Naive thymus-derived CD8-positive, alpha-beta T cell (primary cell): ENCODE measurements at places on chromosomes 7 and 10.

- H3K27ac ChIP-seq = peak within 1 kb of the TSS; percentile 77
- H3K4me1 ChIP-seq = peaks cover 15% of the 10 kb centered on the region
- peak within 1 kb of the TSS; percentile 82 for H3K4me3 ChIP-seq
- H3K36me3 ChIP-seq = no peaks in the 10 kb centered on the region
Observed at GRCh38 chr7:30682212-30683083, at the start of gene CRHR2. TSS of gene CRHR2 (minus strand) at chr7:30682456. CDS start at chr7:30682280, 176 bp downstream.

DNA sequence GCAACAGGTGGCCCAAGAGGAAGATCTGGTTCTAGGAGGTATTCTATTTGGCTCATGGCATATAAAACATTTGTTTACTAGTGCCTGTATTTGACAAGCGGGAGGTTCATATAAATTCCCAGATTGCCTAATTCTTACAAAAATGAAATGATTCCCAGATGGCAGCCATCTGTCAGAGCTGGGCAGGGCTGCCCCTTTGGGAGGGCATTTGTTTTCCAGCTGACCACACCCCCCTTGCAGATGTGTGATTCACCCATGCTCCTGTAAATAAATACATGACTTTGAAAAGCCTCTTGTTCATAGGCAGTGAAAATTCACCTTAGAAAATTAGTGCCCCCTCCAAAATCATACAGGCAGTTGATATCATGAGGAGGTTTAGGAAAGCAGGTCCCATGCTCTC, 8.6 kb downstream of the VWC2 start:
- H3K27ac ChIP-seq = no peak overlapping the region
- peaks cover 27% of the 10 kb centered on the region for H3K27me3 ChIP-seq
- DNase-seq = no peak
- H3K36me3 ChIP-seq = no peaks in the 10 kb centered on the region
- H3K4me3 ChIP-seq = no peak overlapping the region

GRCh38 chr7:100785878-100786277, 41.4 kb downstream of the EPHB4 start:
- peaks cover 6% of the 10 kb centered on the region for H3K4me1 ChIP-seq
- no peaks in the 10 kb centered on the region for H3K27me3 ChIP-seq

DNA sequence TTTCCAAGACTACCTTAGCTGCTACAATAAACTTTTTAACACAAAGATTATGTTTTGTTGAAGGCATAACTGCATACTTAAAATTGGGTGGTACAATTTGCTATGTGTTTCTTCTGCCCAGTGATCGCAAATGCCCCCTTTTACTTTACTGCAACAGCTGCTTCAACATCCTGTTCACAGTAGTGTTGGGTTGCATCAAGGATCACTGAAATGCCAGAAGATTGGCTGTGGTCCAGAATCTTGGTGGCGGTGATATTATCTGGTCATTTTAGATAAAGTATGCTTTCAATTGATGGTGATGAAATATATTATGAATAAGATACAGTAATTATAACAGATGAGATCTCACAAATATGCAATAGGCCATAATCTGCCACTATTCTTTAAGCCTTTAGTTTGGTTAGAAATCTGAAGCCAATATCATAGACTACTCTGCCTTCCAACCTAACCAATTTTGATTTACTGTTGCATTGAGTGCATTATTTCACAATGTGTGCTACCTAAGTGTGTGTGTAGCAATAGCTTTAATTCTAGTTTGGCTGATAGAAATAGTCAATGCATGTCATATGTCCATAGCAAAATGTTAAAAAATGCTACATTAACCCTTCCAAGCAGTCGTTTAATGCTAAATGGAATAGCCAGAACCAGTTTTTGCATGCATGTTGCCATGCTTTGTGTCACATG, 29.8 kb upstream of the ING3 start:
- DNase-seq = no peak
- no peaks in the 10 kb centered on the region for H3K4me1 ChIP-seq
- no peaks in the 10 kb centered on the region for H3K36me3 ChIP-seq

GRCh38 chr10:8225187-8225586, 170.7 kb downstream of the GATA3 start:
- no peak overlapping the region for H3K4me3 ChIP-seq
- no peak overlapping the region for H3K27ac ChIP-seq
- H3K4me1 ChIP-seq = peaks cover 13% of the 10 kb centered on the region
- no peaks in the 10 kb centered on the region for H3K27me3 ChIP-seq
- DNase-seq = no peak

DNA sequence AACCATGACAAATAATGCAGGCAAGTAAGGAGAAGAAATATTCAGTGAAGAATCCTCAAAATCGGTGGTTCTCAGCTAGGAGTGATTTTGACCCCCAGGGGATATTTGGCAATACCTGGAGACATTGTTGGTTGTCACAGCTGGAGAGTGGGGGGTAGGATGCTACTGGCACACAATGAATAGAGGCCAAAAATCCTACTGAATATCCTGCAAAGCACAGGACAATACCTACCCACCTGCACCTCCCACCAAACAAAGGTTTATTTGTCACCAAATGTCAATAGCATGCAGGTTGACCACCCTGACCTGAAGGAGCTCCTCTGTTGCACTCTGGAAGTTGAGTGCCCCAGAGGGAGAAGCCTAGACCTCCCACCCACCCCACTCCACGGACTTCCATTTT, 1028.6 kb downstream of the CNTNAP2 start:
- no peaks in the 10 kb centered on the region for H3K4me1 ChIP-seq
- no peaks in the 10 kb centered on the region for H3K36me3 ChIP-seq
- H3K27me3 ChIP-seq = no peaks in the 10 kb centered on the region
- H3K4me3 ChIP-seq = no peak overlapping the region
- H3K27ac ChIP-seq = no peak overlapping the region
- DNase-seq = no peak

DNA sequence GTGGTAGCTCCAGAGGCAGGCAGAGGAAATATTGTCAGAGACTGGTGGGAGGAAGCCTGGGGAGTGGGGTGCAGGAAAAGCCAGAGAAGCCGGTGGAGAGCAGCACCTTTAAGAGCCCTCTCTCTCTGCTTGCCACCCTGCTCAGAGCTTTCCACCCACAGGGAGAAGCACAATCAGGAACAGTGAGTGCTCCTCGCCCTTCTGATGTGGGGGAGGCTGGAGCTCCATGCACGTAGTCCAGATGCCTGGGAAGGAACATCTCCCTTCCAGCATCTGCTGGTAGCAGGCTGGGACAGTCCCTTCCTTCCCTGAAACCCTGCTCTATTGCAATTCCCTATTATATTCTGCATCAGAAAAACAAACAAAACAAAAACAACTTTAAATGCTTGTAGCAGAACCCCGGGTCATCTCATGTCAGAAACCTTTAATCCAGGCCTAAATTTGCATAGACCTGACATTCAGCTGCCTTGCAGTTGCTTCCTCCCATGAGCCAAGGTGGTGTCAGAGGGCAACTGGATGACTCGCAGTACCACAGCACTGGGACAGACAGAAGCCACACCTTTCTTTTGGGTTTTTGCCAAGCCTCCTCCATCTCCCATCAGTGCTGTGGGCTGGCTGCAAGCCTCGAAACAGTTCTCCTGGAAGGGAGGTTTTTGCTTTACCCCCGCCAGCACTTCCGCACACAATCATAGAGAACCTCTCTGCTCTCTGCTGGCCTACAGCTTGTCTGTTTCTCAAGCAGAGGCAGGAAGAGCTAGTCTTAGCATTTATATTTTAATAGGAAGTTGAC, 13.1 kb downstream of the AVPI1 start:
- no peaks in the 10 kb centered on the region for H3K27me3 ChIP-seq
- H3K36me3 ChIP-seq = no peaks in the 10 kb centered on the region
- H3K4me1 ChIP-seq = no peaks in the 10 kb centered on the region
- no peak overlapping the region for H3K27ac ChIP-seq

GRCh38 chr10:127977357-127978009, 70.6 kb downstream of the PTPRE start:
- no peaks in the 10 kb centered on the region for H3K4me1 ChIP-seq
- H3K36me3 ChIP-seq = no peaks in the 10 kb centered on the region
- DNase-seq = no peak
- no peak overlapping the region for H3K27ac ChIP-seq
- no peak overlapping the region for H3K4me3 ChIP-seq
- peaks cover 18% of the 10 kb centered on the region for H3K27me3 ChIP-seq

DNA sequence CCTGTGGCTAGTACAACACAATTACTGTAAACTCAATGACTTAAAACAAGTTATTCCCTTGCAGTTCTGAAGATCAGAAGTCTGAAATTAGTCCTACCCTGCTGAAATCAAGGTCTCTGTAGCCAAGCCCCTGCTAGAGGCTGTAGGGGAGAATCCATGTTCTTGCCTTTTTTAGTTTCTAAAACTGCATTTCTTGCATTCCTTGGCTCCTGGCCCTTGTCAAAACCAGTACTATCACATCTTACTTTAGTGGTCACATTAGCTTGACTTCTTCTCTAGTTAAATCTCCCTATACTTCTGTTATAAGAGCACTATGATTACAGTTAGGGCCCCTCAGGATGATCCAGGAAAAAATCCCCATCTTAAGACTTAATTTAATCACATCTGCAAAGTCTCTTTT, 567.0 kb downstream of the GFRA1 start:
- DNase-seq = no peak
- H3K27ac ChIP-seq = no peak overlapping the region
- no peaks in the 10 kb centered on the region for H3K27me3 ChIP-seq
- no peaks in the 10 kb centered on the region for H3K36me3 ChIP-seq

GRCh38 chr10:113822174-113822573, 31.7 kb downstream of the DCLRE1A start:
- DNase-seq = no peak
- no peaks in the 10 kb centered on the region for H3K4me1 ChIP-seq
- no peak overlapping the region for H3K27ac ChIP-seq
- no peaks in the 10 kb centered on the region for H3K36me3 ChIP-seq
- H3K27me3 ChIP-seq = no peaks in the 10 kb centered on the region

DNA sequence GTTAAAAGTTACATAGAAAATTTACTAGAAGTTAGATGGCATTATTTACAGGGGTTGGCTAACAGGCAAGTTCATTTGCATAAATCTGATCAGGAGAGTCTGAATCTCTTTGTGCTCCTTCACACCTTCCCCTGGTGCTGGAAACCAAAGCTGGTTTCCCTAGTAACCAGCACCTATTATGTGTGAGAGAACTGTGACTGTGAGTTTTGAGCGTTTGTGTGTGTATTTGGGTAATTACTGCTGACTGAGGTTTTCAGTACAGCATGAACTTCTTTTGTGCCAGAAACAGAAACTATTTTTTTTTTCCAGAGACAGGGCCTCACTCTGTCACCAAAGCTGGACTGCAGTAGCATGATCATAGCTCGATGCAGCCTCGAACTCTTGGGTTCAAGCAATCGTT, 10.3 kb upstream of the IFIT1B start:
- H3K36me3 ChIP-seq = no peaks in the 10 kb centered on the region
- H3K27me3 ChIP-seq = peaks cover 2% of the 10 kb centered on the region
- no peak overlapping the region for H3K27ac ChIP-seq
- DNase-seq = no peak
- H3K4me1 ChIP-seq = peaks cover 12% of the 10 kb centered on the region
